ENCODE measurements at places on chromosomes 1 and 21. TPM values are rescaled to one million over a fixed set of nuclear protein-coding genes. Genes with fewer than 3 reads are reported as not detected.

DNA sequence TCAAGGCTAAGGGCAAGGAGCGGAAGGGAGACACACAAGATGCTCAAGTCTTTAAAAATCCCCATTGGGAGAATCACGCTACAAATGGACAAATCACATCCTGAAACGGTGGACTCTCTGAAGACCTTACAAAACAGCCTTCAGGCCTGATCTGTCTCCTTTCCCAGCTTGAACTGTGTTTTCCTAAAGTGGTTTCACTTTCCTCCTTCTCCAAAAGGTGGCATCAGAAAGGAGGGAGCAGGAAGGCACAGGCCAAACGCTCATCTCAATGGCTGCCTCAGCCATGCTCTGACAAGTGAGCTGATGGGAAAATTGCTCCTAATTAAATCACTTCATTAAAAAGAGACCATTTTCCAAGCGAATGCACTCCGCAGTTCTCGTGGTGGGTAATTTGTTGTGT, 47.7 kb downstream of the UTP25 start:
- no peak for DNase-seq
- H3K36me3 ChIP-seq = no peaks in the 10 kb centered on the region
- H3K27me3 ChIP-seq = peaks cover 4% of the 10 kb centered on the region
- no peaks in the 10 kb centered on the region for H3K4me1 ChIP-seq

CELA2A gene
- not detected for total RNA-seq

DNA sequence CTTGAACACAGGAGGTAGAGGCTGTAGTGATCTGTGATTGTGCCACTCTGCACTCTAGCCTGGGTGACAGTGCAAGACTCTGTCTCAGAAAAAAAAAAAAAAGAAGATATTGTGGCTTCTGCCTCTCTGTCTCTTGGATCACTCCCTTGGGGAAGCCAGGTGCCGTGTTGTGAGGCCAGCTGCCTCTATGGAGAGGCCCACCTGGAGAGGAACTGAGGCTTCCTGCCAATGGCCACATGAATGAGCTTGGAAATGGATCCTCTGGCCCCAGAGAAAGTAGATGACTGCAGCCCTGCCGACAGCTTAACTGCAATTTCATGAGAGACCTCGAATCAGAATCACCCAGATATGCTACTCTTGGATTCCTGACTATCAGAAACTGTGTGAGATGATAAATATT, 19.7 kb upstream of the AK2 start:
- H3K27me3 ChIP-seq = no peaks in the 10 kb centered on the region
- no peak overlapping the region for H3K4me3 ChIP-seq
- no peaks in the 10 kb centered on the region for H3K36me3 ChIP-seq
- peak overlapping the region; percentile 85 for H3K27ac ChIP-seq

GRCh38 chr1:55702064-55702463, 486.9 kb upstream of the USP24 start:
- peaks cover under 1% of the 10 kb centered on the region for H3K4me1 ChIP-seq
- no peaks in the 10 kb centered on the region for H3K36me3 ChIP-seq

DNAH14 gene
- total RNA-seq = not detected

DNA sequence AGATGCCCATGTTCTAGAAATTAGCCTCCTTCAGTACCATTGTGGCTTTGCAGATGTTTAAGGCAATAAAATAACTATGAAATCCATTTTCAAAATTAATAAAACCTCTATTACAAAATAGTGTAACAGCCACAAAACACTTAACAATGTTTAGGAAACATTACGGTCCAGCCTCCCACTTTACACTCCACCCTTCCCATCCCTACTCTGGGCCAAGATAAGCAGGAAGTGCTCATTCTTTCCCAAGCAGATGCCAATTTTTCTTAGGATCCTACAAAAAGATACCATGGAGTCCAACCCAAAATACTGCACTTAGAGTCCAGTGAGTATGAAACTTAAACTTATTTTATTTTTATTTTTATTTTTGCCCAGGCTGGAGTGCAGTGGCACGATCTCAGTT, 150.8 kb downstream of the NR5A2 start:
- no peak overlapping the region for H3K4me3 ChIP-seq
- no peaks in the 10 kb centered on the region for H3K27me3 ChIP-seq
- no peak for DNase-seq
- H3K4me1 ChIP-seq = peaks cover 4% of the 10 kb centered on the region
- H3K27ac ChIP-seq = no peak overlapping the region

Measured in gastrocnemius medialis (tissue), 4 donors.